GM23338 (cell line): ENCODE measurements at places on chromosomes 4 and X.
A peak's percentile ranks its signal among the peaks of the same experiment; 100 is the strongest.

GRCh38 chr4:88659890-88660208 is 37.8 kb downstream of the NAP1L5 start:
- DNase-seq: no peak

GRCh38 chr4:95190751-95191436 is 357.9 kb downstream of the UNC5C start:
- DNase-seq: no peak

DNA sequence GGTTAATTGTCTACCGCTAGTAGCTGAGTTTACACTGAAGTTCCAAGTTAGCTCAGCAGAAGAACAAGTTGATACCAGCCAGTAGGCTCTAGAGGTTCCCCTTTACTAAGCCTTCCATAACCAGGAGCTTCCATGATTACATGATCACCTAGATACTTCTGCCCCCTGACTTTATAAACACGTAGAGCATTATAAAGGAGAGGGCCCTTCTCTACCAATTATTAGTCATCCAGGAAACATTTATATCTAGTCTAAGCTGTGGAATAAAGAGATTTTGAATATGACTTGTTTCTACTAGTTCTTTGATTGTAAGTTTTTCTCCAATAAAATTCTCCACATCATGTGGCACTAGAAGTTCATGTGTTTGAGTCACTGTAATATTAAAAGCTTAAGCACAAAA is 818.1 kb upstream of the PCDH10 start:
- DNase-seq: peak; percentile 6

DNA sequence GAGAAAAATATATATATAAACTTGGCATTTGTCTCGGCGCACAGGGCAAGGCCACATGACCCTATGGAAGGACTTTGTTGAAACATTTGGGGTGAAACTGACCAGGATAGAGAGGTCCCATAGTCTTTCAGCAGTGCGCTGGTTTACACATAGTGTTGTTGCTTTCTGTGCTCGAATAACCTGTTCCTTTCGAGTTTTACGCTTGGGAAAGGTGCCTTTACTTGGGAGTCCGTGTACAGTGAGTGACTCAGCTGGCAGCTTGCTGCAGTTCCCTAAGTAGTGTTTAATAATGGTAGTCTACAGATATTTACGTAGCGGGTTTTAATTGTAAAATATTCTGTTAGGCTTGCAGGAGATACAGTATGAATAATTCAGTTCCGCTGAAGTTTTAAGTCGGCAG is 578 bp downstream of the APOOL start:
- DNase-seq: no peak

GRCh38 chrX:134239016-134239415 is 2.0 kb downstream of the CCDC160 start:
- no peak for DNase-seq

DNA sequence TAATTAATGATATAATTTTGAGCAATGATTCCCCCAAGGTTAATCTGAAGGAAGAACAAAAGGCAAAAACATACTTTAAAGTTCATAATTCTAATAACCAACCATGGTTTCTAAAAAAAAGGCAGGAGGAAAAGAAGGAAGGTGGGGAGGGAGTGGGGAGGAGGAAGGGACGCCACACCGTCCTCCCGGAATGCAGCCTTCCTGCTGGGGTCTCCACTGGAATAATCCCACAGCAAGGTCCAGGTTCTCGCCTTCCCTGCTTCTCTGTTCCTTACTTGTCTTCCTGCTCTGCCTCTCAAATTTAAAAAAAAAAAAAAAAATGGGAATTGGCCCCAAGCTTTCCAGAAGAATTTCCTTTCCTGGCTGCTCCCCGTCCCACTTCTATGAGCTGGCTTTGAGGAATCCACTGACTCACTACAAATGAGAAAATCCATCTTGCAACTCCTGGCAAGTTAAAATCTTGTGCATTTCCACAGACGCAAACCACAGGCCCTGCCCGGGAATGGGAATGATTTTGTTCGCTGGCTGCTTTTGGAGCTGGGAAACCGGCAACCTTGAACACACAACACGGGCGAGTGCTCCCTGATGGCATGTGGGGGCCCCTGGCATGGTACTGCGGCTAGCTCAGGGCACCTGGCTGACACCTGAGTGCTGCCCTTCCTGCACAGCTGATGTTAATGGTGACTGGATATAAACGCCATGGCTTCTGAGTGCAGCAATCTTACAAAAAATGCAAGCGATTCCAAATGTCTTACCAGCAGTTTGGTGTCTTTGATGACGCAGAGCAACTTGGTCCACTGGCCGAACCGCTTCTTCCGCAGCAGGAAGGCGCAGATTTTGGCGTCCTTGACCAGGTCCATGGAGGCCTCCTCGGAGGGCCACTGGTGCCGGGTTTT is 97.0 kb downstream of the AFAP1 start:
- no peak for DNase-seq

DNA sequence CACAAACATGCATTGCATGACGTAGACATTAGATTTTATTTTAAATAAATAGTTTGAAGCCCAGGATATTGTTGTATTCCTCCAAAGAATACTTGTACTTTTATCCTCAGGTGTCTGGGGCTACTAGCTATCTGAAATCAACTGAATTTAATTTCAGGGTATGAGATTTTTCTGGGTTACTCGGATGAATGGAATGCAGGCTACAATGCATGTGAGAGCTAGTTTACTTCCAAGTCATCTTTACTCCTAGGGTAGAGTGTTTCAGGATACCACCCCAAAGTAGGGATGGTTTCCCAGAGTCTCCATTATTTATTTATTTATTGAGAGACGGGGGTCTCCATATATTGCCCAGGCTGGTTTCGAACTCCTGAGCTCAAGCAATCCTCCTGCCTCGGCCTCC is 66.4 kb downstream of the HPRT1 start:
- no peak for DNase-seq

- peak; percentile 6 for DNase-seq
Measured at GRCh38 chr4:173526724-173527102, 3.3 kb downstream of the HAND2 start.

DNA sequence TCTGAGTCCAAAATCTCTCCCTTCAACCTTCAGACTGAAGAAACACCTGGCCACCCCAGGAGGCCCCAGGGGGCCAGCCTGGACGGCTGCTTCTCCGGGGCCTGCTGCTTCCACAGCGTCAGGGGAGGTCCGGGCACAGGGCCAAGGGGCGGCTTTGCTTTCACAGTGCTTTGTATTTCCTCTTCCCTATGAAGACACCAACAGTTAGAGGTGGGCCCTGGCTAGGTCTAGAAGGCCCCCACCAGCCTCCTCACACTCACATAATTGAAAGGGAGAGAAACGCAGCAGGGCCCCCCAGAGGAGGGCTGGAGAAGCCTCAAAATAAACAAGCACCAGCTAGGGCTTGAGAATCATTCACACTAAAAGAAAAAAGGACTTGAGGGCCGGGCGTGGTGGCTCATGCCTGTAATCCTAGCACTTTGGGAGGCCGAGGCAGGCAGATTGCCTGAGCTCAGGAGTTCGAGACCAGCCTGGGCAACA is 17.8 kb downstream of the SCD5 start:
- peak; percentile 21 for DNase-seq

- no peak for DNase-seq
Measured at GRCh38 chr4:125096662-125097061, 218.1 kb upstream of the FAT4 start.

- no peak for DNase-seq
Measured at GRCh38 chr4:110484029-110484428, 8.1 kb downstream of the ENPEP start.

GRCh38 chr4:80393246-80393969 is 57.9 kb downstream of the CFAP299 start:
- DNase-seq: no peak

DNA sequence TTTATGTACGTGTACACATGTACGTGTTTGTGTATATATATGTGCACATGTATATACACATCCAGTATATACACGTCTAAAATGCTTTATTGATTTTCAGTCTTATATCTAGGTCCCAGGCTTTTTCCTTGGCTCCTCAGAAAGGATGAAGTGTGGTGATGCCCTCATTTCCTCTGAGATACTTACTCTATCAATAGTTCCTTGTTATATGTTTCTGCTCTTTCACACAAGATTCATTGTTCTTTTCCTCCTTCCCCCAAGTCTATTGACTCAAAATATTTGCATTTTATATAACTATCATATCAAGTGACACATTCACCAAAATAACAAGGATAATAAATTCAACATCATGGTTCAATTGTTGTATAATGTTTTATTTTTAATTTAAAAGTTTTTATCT is 359.2 kb downstream of the EPHA5 start:
- no peak for DNase-seq

- no peak for DNase-seq
Measured at GRCh38 chr4:54392479-54392878, 163.4 kb downstream of the PDGFRA start.

DNA sequence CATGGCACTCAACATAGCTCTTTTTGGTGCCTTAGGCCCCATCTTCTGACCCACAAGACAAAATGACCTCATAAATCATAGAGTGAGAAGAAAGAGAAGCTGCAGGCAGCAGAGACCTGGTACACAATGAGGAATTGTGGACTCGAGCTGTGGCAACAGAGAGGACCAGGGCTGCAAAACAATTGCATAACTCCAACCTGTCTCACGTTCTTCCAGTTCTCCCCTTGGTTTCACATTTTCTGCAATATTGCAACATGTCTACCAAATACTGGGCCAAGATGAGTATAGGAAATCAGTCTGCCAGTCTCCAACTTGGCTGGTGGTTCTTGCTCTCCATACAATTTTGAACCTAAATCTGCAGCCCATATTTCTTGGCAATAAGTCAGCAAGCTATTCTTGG is 105.3 kb downstream of the KDR start:
- DNase-seq: no peak

GRCh38 chrX:14616836-14617235 is 87.5 kb downstream of the GLRA2 start:
- no peak for DNase-seq

- DNase-seq: no peak
Measured at GRCh38 chr4:139441029-139441428, 12.9 kb upstream of the RAB33B start.

- DNase-seq: peak; percentile 61
Measured at GRCh38 chr4:2843941-2844584, 419 bp downstream of the ADD1 start.

DNA sequence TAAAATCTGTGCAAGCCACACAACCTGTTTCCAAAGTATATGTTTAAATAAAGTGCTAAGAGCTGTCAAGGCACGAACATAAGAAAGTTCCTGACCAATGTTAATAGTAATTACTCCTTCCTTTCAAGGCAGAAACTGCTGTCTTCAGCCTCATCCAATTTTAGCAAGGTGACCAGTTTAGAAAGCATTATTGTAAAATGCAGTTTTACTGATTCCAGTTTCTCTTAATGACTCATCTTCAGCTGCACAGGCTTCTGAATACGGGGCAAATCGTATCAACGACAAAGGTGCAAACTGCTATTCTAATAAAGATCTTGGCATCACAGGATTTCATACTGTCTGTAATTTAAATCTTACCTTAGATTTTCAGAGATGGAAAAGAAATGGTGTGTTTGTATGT is 87.5 kb downstream of the PPP3CA start:
- no peak for DNase-seq

- peak; percentile 15 for DNase-seq
Measured at GRCh38 chr4:130080872-130081451, 985.0 kb downstream of the C4orf33 start.

- DNase-seq: no peak
Measured at GRCh38 chr4:38101563-38101962, 141.4 kb downstream of the PTTG2 start.

DNA sequence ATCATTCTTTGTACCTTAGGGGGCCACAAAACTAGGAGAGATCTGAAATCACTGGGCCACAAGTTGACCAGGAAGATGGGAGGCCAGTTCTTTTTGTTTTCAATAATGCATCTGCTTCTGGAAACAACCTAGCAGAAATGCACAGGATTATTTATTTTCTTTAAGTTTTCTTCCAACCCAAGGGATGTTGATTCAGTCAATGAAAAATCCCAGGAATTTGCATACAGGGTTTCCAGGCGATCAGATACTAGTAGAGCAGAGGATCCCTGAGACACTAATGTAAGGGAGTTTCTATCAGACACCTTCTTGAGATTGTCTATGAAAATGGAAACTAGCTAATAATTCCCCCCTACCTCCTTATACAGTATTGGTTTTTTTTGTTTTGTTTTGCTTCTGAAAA is 7.4 kb downstream of the ATOH1 start:
- DNase-seq: no peak

DNA sequence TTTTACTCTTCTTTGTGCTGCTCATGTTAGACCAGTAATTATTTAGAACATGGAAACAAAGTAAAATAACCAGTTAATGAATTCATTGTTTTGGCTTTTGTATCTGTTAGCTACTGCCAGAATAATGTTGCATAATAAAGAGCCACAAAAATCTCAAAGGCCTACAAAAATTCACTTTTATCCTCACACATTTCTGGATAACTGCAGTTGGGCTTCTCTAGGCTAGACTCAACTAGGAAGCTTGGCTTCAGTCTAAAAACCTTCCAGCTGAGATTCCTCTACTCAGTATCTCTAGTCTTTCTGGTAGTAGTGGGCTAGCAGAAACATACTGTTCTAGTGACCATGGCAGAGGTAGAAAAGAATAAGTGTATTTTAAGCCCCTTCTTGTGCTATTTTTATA is 73.0 kb downstream of the FAT4 start:
- no peak for DNase-seq

DNA sequence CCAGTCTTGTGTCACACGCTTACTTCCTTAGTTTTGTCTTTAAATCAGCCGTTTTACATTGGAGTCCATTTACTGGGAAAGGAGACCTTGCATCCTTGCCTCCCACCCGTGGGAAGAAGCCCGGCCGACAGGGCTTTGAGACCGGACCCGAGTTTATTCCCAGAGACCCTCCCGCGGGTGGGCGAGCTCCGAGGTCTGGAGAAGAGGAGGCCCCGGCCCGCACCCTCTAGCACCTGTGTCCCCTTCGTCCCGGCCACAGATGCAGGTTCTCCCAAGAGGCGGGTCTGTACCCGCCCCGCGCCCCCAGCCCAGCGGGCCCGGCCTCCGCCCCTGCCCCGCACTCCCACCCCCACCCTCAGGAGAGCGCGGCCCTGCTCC is 3.8 kb upstream of the SLC26A1 start:
- no peak for DNase-seq

- peak; percentile 33 for DNase-seq
Measured at GRCh38 chr4:8316251-8316771, 46.8 kb downstream of the HTRA3 start.

DNA sequence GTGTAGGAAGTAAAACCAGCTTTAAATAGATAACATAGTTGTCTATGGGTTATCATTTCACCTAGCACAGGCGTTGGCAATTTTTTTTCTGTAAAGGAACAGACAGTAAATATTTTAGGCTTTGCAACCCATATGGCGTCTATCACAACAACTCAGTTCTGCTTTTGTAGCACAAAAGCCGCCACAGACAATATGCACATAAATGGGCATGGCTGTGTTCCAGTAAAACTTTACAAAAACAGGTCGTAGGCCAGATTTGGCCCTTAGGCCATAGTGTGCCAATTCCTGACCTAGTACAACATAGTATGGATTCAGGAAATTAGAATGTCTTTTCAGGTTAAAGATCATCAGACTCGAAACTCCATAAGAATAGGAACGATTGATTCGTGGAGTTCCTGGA is 265.3 kb upstream of the GK2 start:
- no peak for DNase-seq

DNA sequence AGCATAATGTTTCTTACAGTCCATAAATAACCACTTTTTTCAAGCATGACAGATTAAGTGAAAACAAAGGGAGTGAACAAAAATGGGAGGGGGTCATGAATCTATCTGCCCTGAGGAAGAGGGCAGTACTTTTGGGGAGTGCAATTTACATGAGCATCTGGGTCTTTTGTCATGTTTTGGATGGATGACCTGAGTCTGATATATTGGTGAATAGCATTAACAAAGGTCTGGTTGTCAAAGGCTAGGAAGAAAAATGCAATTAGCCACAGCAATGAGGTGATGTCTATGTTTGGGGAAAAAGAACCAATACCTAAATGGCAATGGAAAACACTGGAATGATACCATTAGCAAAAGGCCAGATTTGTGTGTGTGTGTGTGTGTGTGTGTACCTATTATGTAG is 15.1 kb upstream of the MAD2L1 start:
- DNase-seq: no peak
